ENCODE measurements at places on chromosomes 11 and 22.

- no peak overlapping the region for H3K27ac ChIP-seq
- peaks cover 53% of the 10 kb centered on the region for H3K27me3 ChIP-seq
- no peak overlapping the region for H3K4me3 ChIP-seq
- no peaks in the 10 kb centered on the region for H3K36me3 ChIP-seq
- peaks cover 3% of the 10 kb centered on the region for H3K4me1 ChIP-seq
These were observed 132.6 kb downstream of the SHANK2 start for GRCh38 chr11:71119656-71120269.

GRCh38 chr11:69218271-69218682, 62.5 kb downstream of the SMIM38 start:
- no peaks in the 10 kb centered on the region for H3K36me3 ChIP-seq
- DNase-seq = no peak
- H3K4me3 ChIP-seq = no peak overlapping the region
- no peaks in the 10 kb centered on the region for H3K4me1 ChIP-seq
- peaks cover 70% of the 10 kb centered on the region for H3K27me3 ChIP-seq
- no peak overlapping the region for H3K27ac ChIP-seq

- no peaks in the 10 kb centered on the region for H3K4me1 ChIP-seq
- H3K27ac ChIP-seq = no peak within 1 kb of the TSS
- no peak within 1 kb of the TSS for H3K4me3 ChIP-seq
- H3K36me3 ChIP-seq = no peaks in the 10 kb centered on the region
- no peak for DNase-seq
These were observed at the start of gene ALDH3B2 for GRCh38 chr11:67674442-67674871. TSS of gene ALDH3B2 (minus strand) at chr11:67674623. CDS start at chr11:67666935, 7,688 bp downstream.

- no peaks in the 10 kb centered on the region for H3K27me3 ChIP-seq
- peak overlapping the region; percentile 53 for H3K27ac ChIP-seq
- H3K4me1 ChIP-seq = peaks cover 17% of the 10 kb centered on the region
- no peaks in the 10 kb centered on the region for H3K36me3 ChIP-seq
These were observed 10.7 kb downstream of the SMIM38 start for GRCh38 chr11:69166218-69167115.

GRCh38 chr22:30947816-30948454, 20.6 kb downstream of the MORC2 start:
- no peaks in the 10 kb centered on the region for H3K27me3 ChIP-seq
- 0 out of 2 replicates have a peak, but pooled peaks cover 2% of the 10 kb centered on the region for H3K36me3 ChIP-seq
- DNase-seq = peak; percentile 15
- no peak overlapping the region for H3K4me3 ChIP-seq

DNA sequence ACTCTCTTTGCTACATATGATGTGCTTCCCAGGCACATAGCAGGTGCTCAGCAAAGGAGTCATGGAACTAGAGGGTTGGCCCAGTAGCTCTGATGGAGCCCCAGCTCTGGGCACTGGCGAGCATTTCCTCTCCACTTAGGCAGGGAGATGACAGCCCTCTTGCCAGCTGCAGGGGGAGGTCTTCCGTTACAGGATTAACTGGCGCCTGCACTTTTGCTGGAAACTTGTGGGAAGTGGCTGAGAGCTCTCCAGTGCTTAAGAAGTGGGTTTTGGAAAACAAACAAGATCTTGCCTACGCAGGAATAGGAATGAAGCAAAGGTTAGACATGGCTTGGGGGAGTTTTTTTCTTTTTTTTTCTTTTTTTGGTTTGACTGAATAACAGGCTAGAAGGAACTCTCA, 75.5 kb downstream of the MICAL2 start:
- no peak for DNase-seq
- H3K27me3 ChIP-seq = no peaks in the 10 kb centered on the region
- no peaks in the 10 kb centered on the region for H3K36me3 ChIP-seq
- H3K4me3 ChIP-seq = no peak overlapping the region

DNA sequence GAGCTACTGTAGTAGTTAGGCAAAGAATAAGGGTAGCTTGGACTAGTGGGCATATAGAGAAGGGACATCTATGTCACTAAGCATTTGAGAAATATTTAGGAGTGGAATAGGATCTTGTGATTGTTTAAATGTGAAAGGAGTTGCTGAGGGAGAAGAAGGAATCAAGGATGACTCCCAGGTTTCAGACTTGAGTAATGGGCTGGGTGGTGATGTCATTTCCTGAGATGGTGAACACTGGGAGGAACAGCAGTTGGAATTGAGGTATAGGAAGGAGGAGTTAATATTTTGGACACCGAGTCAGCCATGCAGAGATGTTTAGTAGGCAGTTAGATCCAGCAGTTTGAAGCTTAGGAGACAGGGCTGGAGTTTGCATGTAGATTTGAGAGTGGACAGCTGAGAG, 40.1 kb downstream of the REXO2 start:
- H3K36me3 ChIP-seq = no peaks in the 10 kb centered on the region
- DNase-seq = no peak
- no peak overlapping the region for H3K4me3 ChIP-seq

GRCh38 chr22:19691721-19692341, 22.5 kb upstream of the SEPTIN5 start:
- DNase-seq = no peak
- H3K4me3 ChIP-seq = no peak overlapping the region
- H3K27me3 ChIP-seq = peaks cover 73% of the 10 kb centered on the region
- no peaks in the 10 kb centered on the region for H3K36me3 ChIP-seq

- H3K36me3 ChIP-seq = 0 out of 2 replicates have a peak, but pooled peaks cover 2% of the 10 kb centered on the region
- H3K4me3 ChIP-seq = peak overlapping the region; percentile 94
- H3K27ac ChIP-seq = peak overlapping the region; percentile 42
- H3K27me3 ChIP-seq = no peaks in the 10 kb centered on the region
- DNase-seq = peak; percentile 40
- H3K4me1 ChIP-seq = peaks cover 7% of the 10 kb centered on the region
These were observed 506 bp downstream of the MCM5 start for GRCh38 chr22:35400501-35400790.

DNA sequence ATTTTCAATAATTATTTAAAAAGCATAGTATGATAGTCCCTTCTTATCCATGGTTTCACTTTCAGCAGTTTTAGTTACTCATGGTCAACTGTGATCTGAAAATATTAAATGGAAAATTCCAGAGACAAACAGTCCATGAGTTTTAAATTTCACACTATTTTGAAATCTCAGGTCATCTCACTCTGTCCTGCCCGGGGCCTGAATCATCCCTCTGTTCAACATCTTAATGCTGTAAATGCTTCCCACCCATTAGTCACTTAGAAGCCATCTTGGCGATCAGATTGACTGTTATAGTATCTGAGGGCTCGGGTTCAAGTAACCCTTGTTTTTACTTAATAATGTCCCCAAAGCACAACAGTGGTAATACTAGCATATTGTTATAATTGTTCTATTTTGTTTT, 1509.3 kb downstream of the FAM181B start:
- no peak overlapping the region for H3K4me3 ChIP-seq
- no peaks in the 10 kb centered on the region for H3K27me3 ChIP-seq
- DNase-seq = no peak
- H3K4me1 ChIP-seq = no peaks in the 10 kb centered on the region
- no peaks in the 10 kb centered on the region for H3K36me3 ChIP-seq

DNA sequence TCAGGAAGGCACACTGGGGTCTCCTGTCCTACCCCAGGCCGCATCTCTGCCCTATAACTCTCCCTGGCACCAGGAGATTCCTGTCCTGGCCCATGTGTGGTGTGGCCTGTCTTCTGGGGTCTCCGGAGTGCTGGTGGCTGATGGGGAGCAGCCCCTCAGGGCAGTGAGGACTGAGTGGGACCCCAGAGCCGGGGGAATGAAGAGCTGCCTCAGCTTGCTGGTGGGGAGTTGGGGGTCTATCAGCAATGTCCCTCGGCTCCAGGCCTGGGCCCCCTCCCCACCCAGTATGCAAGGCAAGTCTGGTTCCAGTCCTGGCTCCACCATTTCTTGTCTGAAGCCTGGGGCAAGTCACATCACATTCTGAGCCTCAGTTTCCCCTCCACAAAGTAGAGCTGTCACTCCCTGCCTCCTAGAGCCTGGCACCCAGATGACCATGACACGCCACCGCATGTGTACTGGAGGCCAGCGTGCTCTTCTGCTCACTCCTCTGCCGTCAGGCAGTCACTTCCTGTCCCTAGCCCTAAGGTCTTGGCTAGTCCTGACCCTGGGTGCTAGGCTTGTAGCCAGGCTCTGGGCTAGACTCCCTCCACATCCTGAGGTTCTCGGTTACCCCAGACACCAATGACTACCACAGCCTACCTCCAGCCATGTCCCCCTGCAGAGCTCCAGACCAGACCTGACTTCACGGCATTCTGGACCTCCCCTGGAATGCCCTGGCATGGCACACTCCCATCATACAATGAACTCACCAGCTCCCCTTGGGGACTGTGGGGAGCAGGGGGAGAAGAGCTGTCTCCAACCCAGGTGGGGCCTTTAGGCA, 12.8 kb downstream of the ARAP1 start:
- H3K36me3 ChIP-seq = no peaks in the 10 kb centered on the region
- no peak overlapping the region for H3K4me3 ChIP-seq
- H3K4me1 ChIP-seq = no peaks in the 10 kb centered on the region
- no peak for DNase-seq

DNA sequence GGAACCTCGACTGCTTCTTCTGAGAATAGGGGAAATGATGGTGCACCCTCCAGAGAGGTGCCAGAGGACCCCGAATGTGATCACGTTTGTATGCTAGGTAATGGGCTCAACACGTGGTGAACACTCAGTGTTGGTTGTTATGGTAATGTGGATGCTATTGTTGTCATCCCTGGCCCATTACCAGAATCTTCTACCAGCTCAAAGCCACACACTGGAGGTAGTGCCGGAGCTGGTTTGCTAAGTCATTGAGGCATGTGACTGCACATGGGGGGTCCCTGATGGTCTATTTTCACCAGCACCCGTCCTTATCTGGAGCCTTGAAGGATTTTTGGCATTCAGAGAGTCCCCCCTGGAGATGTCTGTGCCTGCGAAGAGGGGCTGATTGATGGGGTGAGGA, 119.1 kb upstream of the CD82 start:
- no peaks in the 10 kb centered on the region for H3K36me3 ChIP-seq
- no peak overlapping the region for H3K27ac ChIP-seq
- no peak overlapping the region for H3K4me3 ChIP-seq
- no peak for DNase-seq
- H3K4me1 ChIP-seq = no peaks in the 10 kb centered on the region
- H3K27me3 ChIP-seq = no peaks in the 10 kb centered on the region

DNA sequence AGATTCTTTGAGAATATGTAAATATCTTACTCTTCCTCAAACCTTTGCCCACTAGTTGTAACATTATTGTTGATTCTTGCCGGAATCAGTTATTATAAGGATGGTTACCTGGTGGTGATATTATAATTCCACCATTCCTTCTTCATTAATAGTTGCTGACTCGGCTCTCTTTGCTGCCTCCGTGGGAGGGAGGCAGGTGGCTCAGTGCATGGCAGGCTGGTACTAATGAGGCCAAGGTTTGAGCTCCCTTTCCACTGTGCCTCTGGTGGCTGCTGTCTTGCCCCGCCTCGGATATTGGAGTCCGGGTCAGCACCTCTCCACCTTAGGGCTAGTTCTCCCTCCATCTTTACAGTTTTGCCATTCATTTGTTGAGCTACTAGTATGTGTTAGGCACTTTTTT, 12.7 kb downstream of the CD6 start:
- no peak for DNase-seq
- H3K36me3 ChIP-seq = no peaks in the 10 kb centered on the region
- H3K4me3 ChIP-seq = no peak overlapping the region
- H3K27ac ChIP-seq = no peak overlapping the region

DNA sequence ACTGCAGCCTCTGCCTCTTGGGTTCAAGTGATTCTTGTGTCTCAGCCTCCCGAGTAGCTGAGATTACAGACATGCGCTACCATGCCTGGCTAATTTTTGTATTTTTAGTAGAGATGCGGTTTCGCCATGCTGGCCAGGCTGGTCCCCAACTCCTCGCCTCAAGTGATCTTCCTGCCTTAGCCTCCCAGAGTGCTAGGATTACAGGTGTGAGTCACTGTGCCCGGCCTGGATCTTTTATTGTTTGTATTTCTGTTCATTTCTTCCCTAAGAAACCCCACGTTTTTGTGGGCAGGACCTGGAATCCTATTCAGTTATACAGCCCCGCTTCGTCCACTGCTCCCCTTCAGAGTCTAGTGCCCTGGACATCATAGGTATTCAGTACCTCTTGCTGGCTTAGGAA, 28.7 kb downstream of the ZBTB16 start:
- H3K4me3 ChIP-seq = no peak overlapping the region
- no peaks in the 10 kb centered on the region for H3K4me1 ChIP-seq

DNA sequence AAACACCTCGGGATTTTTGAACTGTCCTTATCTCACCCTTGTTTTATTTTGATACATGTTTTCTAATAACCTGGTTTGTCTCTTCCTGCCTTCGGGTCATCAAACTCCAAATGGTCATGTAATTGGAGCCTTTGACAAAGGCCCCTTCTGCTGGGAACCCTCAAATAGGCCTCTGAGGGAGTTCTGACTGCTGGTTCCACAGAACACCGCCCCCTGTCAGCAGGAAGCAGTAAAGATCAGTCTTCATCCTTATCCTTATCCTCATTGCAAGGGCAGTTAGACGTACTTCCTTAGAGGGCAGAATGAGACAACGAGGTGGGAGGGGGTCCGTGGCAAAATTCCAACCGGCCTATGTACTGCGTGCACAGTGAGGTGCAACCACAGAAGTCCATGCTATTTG, 12.1 kb downstream of the TRIM51 start:
- H3K4me1 ChIP-seq = no peaks in the 10 kb centered on the region
- no peaks in the 10 kb centered on the region for H3K27me3 ChIP-seq
- H3K4me3 ChIP-seq = no peak overlapping the region
- DNase-seq = no peak
- no peaks in the 10 kb centered on the region for H3K36me3 ChIP-seq

- no peaks in the 10 kb centered on the region for H3K36me3 ChIP-seq
- DNase-seq = no peak
- no peak overlapping the region for H3K27ac ChIP-seq
These were observed 166.3 kb upstream of the NAV2 start for GRCh38 chr11:19546325-19546724.

GRCh38 chr22:29016067-29016938, 45.3 kb downstream of the C22orf31 start:
- H3K27me3 ChIP-seq = no peaks in the 10 kb centered on the region
- no peaks in the 10 kb centered on the region for H3K36me3 ChIP-seq
- no peak overlapping the region for H3K4me3 ChIP-seq
- H3K4me1 ChIP-seq = no peaks in the 10 kb centered on the region
- no peak for DNase-seq
- H3K27ac ChIP-seq = no peak overlapping the region

GRCh38 chr11:72398058-72398758, 36.1 kb downstream of the CLPB start:
- H3K4me1 ChIP-seq = no peaks in the 10 kb centered on the region
- no peaks in the 10 kb centered on the region for H3K36me3 ChIP-seq
- H3K4me3 ChIP-seq = no peak overlapping the region
- no peak for DNase-seq
- H3K27ac ChIP-seq = no peak overlapping the region

- no peak for DNase-seq
- H3K36me3 ChIP-seq = no peaks in the 10 kb centered on the region
- no peak overlapping the region for H3K4me3 ChIP-seq
- H3K27ac ChIP-seq = no peak overlapping the region
These were observed 4.6 kb upstream of the ACER3 start for GRCh38 chr11:76856106-76856505.
